Activated CD4-positive, alpha-beta T cell treated with anti-CD3 and anti-CD28 coated beads, Interleukin-2, Interleukin-6, amounts not matched to agents 100 ng/mL and 50 ng/mL, durations not matched to agents 16 hours and 8 hours (primary cell): ENCODE measurements at places on chromosomes 5 and 9.

- DNase-seq: no peak
Measured at GRCh38 chr9:19629488-19629887, 159.3 kb downstream of the SLC24A2 start.

- DNase-seq: no peak
Measured at GRCh38 chr9:71115448-71115975, 5.9 kb downstream of the TRPM3 start.

DNA sequence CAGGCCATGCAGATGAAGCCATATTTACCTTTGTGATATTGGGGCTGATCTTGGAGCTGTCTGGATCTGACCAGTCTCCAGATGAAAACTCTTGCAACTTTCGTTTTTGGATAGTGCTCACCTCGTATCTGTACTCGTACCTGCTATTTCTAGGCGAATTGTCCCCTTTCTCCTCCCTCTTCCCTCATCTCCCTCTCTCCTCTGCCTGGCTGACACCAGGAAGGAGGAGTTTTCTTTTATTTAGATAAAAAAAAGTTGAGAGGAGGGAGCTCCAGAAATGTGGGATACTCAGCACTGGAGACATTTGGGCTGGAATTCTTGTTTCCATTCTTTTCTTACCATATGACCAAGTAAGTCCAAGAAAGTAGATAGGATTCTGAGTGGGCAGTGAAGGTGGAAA, 54.6 kb upstream of the ABL1 start:
- no peak for DNase-seq

DNA sequence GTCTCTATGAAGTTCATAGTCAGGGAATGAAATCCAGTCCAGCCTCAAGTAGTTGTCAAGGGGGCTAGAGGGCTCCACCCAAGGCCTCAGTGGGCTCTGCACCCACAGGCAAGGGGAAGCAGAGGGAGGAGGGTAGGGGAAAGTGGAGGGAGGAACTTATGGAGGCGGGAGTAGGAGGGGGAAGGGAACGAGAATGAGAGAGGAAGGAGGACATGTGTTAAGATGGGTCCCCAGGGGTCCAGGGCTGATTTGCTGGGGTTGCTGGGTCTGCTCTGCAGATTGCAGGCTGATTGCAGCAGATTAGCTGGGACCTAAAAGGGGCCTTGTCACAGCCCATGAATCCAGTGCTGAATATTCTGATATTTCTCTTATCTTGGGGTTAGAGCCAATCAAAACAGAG, 166.9 kb upstream of the IL12B start:
- no peak for DNase-seq

DNA sequence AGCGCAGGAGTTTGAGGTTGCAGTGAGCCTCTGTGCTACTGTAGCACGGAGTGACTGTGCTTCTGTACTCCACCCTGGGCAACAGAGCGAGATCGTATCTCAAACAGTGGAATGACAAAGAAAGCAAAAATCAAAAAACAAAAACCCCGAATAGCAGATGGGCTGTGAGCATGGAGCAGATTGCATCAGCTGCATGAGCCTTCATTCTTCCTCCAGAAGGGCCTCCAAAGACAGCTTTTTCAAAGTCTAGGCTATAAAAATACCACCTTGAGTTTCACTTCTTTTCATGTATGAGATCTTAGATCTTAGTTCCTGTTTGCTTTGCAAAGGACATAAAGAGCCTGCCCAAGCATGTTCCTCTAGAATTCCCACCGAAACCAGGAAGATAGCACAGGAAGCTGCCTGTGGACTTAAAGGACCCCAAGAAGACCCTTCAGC, 15.0 kb upstream of the HSPB3 start:
- no peak for DNase-seq

DNA sequence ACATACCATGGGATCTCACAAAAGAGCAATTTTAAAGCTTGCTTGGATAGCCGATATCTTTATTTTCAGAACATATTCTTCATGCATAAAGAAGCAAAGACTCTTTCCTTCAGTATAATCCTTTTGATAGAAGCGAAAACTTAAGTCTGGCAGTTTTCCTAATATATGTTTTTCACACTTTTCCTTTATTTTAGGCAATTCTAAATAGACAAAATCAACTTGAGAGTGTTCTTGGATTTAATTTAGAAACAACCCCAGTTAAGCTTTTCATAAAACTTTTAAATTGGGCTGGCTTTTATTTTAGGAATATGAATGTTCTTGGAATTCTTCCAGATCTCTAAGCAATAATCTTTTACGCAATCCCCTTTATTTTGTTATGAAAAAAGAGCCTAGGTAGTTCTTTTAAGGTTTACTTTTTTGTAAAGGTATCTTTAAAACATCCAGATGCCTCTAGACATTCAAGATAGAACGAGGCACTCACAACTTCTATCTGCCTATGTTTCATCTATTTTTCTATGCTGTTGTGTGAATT, 51.5 kb upstream of the HSPB3 start:
- DNase-seq: no peak

DNA sequence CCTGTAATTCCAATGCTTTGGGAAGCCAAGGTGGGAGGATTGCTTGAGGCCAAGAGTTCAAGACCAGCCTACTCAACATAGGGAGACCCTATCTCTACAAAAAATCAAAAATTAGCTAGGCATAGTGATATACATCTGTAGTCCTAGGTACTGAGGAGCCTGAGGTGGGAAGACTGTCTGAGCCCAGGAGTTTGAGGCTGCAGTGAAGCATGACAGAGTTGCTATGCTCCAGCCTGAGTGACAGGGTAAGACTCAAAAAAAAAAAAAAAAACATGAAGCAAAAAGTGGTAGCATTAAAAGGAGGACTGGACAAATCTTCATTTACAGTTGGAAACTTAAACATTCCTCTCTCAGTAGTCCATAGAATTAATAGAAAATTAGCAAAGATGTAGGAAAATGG, 9.8 kb downstream of the CCNG1 start:
- no peak for DNase-seq

DNA sequence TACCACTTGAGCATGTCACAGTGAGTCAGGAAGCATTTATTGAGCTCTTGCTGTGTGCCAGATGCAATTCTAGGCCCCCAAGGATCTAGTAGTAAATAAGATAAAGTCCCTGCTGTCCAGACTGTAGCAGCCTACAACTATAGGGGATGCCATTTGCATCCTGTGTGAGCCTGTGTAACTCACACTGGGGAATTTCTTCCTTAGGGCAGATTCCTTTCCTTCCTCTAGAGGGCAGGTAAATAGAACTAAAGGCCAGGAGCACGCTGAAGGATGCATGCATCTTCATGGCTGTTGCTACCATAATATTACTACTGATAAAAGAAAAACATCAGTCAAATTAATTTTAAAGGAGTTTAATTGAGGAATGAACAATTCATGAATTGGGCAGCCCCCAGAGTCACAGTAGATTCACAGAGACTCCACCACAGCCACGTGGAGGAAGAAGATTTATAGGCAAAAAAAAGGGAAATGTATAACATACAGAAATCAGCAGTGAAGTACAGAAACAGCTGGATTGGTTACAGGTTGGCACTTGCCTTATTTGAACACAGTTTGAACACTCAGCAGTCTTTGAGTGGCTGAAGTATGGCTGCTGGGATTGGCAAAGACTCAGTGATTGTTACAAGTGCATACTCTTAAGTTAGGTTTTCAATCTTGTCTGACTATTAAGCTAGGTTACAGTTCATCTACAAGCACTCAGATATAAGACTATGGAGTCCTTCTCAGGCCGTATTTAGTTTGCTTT, 98.9 kb downstream of the ACTL7B start:
- no peak for DNase-seq

DNA sequence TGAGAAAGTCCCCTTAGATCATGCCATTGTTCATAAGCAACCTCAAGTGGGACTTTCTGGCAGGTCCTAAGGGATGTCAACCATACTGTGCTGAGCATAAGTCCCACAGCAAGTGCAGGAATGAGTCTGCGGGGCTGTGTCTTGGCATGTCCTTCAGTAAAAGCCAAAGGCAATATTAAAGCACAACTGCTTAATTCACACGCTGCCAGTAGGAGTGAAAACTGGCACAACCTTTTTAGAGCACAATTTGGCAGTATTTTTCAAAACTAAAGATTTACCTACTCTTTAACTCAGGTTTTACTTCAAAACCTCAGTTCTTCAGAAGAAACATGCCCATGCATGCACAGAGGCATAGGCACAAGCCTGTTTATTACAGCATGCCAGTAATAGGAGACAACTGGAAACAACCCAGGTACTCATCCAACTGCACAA, 24.4 kb upstream of the SMAD5 start:
- DNase-seq: no peak

- no peak for DNase-seq
Measured at GRCh38 chr5:120463006-120463680, 957 bp upstream of the PRR16 start.

DNA sequence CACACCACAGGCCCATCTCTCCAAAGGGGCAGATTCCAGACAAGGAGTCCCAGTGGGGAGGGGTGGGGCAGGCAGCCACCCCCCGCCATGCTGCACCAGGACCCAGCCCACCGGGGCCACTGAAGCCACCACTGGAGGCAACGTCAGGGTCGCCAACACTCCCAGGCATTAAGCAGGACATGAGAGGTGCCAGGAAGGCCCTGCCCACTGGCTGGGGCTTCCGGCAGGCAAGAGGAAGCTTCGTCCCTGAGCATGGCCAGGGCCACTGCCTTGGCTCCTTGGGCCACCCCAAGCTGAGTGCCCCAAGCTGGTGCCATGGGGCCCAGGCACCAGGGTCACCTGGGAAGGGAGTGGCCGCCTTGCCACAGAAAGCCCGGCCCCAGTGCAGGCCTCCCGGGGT, 17.5 kb downstream of the KCNT1 start:
- DNase-seq: no peak

DNA sequence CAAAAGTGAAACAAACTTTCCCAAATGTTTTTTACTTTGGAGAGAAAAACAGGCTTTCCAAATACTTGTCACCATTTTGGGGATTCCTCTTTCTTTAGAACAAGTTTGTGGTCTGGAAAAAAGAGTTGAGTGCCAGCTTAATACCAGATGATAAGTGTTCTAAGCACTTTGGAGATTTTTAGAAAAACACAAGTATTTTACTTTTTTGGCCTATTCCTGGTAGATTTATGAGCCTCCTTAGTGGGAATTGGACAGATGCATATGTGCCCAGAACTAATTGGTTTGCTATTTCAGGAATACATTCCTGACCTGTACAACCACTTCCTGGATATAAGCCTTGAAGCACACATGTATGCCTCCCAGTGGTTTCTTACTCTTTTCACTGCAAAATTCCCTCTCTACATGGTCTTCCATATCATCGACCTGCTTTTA, 40.5 kb downstream of the GPR21 start:
- no peak for DNase-seq

GRCh38 chr9:114109124-114109523, 10.0 kb upstream of the KIF12 start:
- no peak for DNase-seq

DNA sequence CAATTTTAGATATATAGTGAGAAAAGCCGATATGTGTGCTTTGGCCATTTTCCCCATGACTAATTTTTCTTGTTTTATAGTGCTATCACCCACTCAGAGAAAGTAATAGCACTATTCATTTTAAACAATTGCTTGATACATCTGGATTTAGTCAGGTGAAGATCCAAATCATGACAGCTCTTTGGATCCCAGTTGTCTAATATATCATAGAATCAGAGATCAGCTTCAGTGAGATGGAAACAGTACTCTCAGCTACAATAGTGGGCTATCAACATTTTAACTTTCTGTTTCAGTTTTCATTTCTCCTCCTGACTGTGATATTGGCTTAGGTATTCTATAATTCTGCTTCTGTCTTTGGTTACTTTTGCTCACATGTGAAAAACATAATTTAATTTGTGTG, 38.7 kb downstream of the VCAN start:
- no peak for DNase-seq

GRCh38 chr9:5863092-5863746, 27.5 kb upstream of the MLANA start:
- DNase-seq: no peak

- no peak for DNase-seq
Measured at GRCh38 chr5:161230221-161230620, 316.3 kb downstream of the GABRB2 start.

- no peak for DNase-seq
Measured at GRCh38 chr5:13985731-13986418, 41.4 kb upstream of the DNAH5 start.

DNA sequence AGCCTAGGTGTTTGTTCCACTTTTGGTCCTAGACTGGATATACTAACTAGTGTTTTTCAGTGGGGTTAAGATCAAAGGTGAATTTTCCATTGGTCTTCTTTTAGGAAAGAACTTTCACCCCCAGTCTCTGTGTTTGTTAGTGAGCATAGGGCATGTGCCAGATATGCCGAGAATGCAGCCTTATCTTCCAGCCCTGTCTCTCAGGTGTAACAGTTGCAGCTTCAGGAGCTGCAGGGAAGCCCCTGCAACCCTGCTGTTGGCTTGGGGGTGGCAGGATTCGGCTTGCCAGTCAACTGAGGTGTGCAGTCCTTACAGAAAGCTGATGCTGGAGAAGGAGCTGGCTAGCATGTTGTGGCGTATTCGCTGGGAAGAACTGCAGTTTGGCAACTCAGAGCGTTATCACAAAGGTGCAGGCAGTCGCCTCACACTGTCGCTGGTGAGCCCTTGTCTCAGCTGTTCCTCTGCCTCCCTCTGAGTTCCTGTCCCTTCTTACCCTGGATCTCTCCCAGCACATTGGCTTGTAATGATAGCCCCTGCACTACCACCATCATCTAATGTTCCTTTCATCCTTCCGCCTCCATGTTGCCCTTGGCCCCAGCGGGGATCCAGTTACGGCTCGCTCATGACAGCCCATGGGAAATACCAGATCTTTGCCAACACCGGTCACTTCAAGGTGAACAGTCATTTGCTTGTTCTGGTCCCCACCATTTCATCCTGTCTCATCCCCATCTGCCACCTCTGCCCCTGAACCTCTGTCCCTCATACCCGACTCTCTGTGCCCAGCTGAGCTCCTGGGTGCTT, 10.1 kb downstream of the NPR2 start:
- no peak for DNase-seq

- no peak for DNase-seq
Measured at GRCh38 chr5:17828681-17829080, 194.4 kb downstream of the TAF11L14 start.

DNA sequence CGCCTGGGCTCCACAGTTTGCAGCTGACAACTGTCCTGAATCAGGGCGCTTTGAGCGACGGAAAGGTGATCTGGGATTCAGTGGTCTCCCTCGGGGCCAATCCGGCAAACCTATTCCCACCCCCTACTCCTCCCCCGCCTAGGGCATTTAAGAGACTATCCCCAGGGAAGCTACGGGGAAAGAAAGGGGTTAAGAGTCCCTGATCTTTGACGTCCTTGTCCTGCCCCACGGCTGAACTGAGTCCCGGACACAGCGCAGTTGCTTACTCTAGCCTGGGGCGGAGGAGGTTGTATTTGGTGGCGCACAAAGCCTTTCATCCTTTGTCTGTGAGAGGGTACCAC, 3.4 kb downstream of the RORB start:
- DNase-seq: no peak

DNA sequence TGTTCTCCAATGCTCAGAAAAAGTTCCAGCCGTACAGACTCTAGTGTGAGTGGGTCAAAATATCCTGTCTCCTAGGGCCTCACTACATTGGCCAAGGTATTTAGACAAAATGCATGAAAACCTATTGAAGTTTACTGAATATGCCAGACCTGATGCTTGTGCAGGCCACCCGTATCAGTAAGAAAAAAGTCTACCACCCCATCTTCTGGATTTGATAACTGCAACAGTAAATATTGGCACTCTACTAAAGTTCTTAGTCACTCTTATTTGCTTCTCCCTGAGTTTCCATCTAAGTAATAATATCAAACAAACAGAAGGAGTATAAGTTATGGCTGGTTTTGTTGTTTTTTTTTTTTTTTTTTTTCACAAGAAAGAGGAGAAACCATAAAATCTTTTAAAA, 627.7 kb upstream of the KLF4 start:
- DNase-seq: no peak
